Testis (tissue), 5 donors: ENCODE measurements at places on chromosomes 12 and 14.
A peak's percentile ranks its signal among the peaks of the same experiment; 100 is the strongest.

DNA sequence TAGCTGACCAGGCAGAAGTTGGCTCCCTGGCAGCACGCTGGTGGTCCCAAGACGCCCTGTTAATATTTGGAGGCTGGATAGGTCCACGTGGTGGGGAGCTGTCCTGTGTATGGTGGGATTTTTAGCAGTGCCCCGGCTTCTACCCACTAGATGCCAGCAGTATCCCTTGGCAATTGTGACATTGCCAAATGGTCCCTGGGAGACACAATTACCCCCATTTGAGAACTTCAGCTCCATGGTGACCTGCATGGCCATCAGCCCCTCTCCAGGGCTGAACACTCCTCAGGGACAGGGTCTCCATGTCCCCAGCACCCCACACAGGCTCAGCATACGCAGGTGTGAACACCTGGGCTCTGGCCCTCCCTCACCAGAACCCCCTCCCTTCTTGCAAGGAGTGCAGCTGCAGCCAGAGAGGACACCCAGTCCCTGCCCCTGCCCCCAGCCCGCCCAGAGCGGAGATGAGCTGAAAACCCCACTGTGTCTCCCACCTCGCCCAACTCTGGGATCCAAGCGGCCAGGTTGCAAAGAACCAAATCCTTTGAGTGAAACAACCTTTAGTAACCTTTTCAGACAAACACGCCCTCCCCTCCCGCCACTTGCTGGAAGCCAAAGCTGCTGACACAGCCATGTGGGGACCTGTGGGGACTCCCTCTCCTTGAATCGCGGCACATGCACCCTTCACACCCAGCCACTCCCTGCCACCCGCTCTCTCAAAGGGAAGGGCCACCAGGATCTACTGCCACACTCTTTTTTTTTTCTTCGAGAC lies 120.4 kb downstream of the CALM1 start:
- peak; percentile 63 for DNase-seq

DNA sequence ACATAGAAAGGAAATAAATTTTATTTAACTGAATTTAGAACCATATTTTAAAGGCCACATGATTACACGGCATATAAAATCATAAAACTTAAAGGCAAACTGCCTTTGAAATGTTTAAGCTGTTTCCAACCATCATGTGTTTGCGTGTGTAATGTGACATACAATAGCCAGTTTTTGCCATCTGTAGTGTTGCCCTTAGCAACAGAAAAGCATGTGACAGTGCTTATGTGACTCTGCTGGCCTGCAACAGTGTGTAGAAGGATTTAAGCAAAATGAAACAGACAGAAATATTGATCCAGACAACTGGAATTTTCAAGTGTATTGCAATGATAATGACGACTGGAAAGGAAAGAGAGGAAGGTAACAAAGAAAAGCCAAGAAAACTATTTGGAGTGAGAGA lies 49.5 kb downstream of the TSPAN19 start:
- DNase-seq, result no peak

DNA sequence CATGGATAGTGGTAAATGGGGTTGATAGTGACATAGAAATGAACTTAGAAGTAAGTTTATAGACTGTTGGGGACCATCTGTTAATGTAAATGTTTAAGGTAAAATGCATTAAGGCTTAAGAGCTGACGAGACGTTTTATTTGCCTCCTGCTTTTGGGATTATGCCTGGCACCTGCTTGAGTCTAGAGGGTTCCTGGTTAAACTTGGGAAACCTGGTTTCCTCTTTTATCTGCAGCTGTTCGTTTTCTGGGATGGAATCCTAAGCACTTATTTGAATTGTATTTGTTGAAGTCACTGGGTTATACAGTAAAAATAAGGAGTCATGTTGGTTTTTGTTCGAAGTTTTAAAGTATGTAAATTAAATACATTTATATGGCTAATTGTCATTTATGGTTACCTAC lies 914.7 kb downstream of the NRXN3 start:
- no peak for DNase-seq

GRCh38 chr12:84036912-84037311 lies 875.7 kb downstream of the SLC6A15 start:
- DNase-seq, result no peak
